Hepatocyte (in vitro differentiated cells): ENCODE measurements at places on chromosomes 5 and 9. TPM values are rescaled to one million over a fixed set of nuclear protein-coding genes. Genes with fewer than 3 reads are reported as not detected.
A peak's percentile ranks its signal among the peaks of the same experiment; 100 is the strongest.

The SHROOM1 gene
- 8.5 and 10.0 TPM in 2 replicates for total RNA-seq

The PRDM9 gene
- total RNA-seq = 0.56 TPM in 1 of 2 replicates, not detected in the other

The SLC25A2 gene
- total RNA-seq = 0.50 and 1.7 TPM in 2 replicates

The OR1K1 gene
- not detected in 2 replicates for total RNA-seq

The SMIM27 gene
- 3.4 and 4.3 TPM in 2 replicates for total RNA-seq

The NME5 gene
- total RNA-seq = 2.2 and 2.3 TPM in 2 replicates

The TMEFF1 gene
- 8.7 and 13.7 TPM in 2 replicates for total RNA-seq

The ATOSB gene
- 17.4 and 18.3 TPM in 2 replicates for total RNA-seq

The EPB41L4A gene
- 11.4 and 12.9 TPM in 2 replicates for total RNA-seq

DNA sequence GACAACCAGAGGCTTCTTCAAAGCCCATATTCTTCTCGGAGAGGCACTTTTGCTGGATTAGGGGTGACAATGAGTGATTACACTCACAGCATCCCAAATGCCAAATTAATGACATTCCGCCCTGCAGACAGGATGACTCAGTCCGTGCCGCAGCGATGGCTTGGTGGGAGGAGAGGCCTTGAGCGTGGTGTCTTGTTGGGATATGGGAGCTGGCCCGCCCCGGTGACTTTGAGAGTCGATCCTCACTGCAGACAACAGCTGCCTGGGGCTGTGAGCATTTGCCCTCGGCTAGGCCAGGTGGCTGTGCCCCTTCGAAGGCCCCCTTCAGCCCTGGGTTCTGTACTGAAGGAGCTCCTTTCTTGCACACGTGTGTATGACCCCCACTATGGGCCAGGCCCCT, 29.8 kb downstream of the OLFM1 start:
- no peak for DNase-seq

- no peak for DNase-seq
These were observed 22.1 kb downstream of the TRMO start for GRCh38 chr9:97900103-97900737.

- DNase-seq = peak; percentile 87
These were observed 21.5 kb downstream of the BTF3 start for GRCh38 chr5:73519531-73520283.

DNA sequence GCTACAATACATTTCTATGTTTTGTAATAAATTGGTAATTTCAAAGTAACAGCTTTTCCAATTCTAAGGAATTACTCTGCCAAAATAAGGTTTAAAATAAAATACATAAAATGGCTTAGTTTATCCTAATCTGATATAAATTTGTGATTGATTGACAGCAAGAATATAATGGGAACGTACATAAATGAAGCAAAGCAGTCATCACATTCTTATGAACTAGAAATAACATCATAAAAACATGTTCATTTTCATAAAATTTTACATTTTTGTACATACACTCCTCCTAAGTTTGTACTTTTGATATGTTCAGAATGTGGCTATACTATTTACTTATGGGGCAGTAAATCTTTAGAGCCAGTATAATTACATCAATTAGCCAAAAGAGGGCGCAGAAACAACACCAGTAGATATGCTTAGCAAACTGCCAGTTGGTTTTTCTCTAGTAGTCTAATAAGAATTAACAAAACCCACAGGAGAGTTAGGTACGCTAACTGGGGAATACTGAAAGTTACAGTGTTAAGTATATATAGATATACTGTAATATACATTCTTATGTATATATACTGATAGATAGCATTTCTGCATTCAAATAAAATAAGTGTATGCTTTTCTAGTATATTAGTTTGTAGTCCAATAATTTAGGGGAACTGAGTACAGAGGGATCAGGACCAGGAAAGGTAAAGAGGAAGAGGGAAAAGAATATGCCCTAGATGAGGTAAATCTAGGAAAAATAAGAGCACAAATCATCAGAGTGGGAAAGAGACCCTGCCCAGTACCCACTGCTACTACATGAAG, 76.8 kb downstream of the ZDHHC21 start:
- DNase-seq = peak; percentile 68

- DNase-seq = peak; percentile 68
These were observed 36.8 kb downstream of the ELL2 start for GRCh38 chr5:95924720-95925377.

GRCh38 chr9:35732800-35733541, 505 bp downstream of the CREB3 start:
- DNase-seq = peak; percentile 60

DNA sequence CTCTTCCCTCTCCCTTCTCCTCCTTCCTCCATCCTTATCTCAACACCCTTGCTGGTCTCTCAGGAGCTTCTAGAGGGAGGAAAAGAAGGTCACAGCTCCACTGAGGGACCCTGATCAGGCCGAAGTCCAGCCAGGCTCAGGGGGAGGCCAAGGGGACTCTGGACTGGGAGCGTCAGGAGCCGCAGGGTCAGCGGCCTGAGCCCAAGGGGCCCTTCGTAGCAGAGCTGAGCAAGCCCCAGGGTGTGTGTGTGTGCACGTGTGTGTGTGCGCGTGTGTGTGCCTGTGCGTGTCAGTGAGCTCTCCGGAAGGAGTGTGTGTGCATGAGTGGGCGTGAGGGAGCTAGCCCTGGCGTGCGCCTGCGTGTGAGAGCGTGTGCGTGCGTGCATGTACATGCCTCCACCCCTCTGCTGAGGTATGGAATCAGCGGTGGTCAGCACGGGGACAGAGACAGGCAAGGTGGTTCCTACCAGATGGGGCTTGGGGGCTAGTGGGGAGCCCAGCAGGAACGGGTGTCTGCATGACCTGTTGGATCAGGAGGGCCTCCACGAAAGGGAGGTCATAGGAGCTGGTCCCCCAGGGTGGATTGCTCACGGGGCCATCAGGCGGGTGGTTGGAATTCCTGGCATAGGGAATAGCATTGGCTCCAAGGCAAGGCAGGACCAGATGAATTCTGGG, 10.0 kb upstream of the AGPAT2 start:
- peak; percentile 76 for DNase-seq

DNA sequence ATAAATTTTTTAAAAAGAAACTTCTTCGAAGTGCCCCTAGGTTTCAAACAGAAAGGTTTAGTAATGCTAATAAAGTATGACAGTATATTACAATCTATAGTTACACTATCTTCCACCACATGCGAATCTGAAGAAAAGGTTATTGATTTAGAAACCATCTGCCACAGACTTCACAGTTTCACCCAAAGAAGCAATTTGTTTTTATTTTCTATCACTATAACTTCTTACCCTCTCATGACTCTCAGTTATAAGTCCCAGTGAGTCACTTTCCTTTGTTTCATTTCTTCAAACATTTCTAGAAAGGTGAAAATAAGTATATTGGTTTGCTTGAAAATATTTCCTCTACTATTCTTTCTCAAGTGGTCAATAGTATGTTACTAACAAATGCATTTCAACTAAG, 93.6 kb downstream of the MCTP1 start:
- no peak for DNase-seq

DNA sequence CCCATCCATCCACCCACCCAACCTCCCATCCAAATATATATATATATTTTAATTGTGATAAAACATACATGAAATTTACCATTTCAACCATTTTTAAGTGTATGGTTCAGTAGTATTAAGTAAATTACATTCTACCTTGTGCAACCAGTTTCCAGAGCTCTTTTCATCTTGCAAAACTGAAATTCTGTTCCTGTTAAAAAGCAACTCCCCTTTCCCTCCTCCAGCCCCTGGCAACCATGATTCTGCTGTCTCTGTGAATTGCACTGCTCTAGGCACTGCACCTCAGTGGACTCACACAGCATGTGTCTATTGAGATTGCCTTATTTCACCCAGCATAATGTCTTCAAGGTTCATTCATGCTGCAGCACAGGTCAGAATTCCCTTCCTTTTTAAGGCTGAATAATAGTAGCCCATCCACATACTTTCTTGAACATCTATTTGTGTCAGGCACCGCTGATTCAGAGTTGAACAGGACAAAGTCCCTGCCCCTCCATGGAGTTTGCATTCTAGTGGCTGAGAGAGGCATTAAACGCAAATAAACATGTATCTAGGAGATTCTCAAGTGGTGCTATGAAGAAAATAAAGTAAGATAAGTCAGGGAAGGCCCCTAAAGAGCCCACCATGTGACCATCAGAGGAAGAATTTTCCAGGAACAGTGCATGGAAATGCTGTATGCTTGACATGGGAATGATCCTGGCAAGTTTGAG, 24.0 kb downstream of the CSF1R start:
- DNase-seq = no peak

GRCh38 chr9:73007966-73008672, 55.3 kb upstream of the ALDH1A1 start:
- DNase-seq = no peak

- no peak for DNase-seq
These were observed 64.2 kb downstream of the MYO10 start for GRCh38 chr5:16871746-16872339.

DNA sequence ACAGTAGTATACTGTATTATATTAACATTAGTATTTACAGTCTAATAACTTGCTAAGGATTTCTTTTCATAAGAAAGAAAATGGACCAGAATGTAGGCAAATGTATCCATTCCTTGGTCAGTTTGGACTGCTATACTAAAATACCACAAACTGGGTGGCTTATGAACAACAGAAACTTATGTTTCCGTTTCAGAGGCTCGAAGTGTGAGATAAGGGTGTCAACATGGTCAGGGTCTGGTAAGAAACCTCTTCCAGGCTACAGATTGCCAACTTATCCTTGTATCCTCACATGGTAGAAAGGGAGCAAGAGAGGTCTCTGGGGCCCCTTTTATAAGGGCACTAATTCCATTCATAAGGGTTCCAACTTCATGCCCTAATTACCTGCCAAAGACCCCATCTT, 9.2 kb upstream of the ESM1 start:
- DNase-seq = no peak

DNA sequence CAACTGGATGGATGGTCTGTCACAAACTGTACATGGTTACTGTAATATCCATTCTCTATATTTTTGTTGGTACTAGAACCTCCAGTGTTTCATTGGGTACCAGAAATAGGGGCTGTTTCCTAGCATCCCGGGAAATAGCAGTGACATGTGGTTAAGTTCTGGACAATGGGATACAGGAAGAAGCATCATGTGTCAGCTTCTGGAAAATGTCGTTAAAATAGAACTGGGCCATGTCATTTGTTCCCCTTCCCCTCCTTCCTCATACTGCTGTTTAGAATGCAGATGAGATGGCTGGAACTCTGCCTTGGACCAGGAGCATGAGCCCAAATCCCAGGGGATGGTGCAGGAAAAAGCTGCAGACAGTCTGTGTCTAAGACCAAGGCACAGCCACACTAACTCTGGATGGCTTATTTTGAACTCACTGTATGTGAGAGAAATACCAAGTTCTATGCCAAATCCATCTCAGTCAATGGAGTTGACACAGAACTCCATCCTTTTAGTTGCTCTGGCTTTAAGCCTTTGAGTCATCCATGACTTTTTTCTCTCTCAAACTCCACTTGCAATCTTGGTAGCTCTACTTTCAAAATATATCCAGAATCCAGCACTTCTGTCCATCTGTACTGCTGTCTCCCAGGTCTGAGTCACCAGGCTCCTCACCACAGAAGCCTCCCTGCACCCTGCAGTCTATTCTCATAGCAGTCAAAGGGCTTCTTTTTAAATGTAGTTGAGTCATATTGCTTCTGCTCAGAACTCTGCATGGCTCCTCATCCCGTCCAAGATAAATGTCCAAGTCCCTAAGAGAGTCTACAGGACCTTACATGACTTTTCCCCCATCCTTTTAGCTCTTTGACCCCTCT, 184.2 kb downstream of the NSG2 start:
- DNase-seq = no peak
